NCI-H1092 (cell line): ENCODE measurements at places on chromosomes 3 and 15.
A peak's percentile ranks its signal among the peaks of the same experiment; 100 is the strongest.

DNA sequence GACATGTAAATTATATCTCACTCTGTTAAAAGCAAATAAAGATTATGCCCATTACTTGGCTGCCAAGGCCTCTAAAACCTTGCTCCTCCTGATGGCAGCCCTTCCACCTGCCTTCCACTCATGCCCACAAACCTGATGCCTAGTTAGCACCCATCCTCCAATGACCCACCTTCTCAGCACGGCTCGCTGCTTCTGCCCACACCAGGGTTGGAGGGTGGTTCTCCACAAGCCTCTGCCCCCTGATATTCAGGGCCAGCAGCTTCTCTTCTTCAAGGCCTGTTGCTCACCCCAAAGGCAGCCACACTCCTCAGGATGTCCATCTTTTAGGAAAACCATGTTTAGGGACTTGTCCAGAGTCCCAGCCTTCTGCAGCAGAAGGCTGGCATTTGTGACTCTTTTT is 263.4 kb upstream of the TLE3 start:
- DNase-seq = no peak

DNA sequence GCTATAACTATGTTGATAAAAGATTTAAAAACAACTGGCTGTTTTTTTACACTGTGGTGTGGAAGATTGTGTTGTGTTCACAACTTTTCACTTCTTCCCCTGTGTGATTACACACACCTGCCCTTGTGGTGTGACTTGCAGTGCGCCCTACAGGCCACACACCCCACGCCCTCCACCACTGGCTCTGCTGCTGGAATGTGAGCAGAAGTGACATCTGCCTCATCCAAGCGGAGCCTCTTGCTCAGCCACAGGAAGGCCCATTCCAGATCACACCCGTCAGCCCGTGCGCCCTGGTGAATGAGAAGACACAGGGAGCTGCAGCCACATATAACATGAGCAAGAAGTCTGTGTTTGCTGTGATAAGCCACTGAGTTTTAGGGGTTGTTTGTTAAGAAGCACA is 7.0 kb downstream of the CCR2 start:
- DNase-seq = no peak

DNA sequence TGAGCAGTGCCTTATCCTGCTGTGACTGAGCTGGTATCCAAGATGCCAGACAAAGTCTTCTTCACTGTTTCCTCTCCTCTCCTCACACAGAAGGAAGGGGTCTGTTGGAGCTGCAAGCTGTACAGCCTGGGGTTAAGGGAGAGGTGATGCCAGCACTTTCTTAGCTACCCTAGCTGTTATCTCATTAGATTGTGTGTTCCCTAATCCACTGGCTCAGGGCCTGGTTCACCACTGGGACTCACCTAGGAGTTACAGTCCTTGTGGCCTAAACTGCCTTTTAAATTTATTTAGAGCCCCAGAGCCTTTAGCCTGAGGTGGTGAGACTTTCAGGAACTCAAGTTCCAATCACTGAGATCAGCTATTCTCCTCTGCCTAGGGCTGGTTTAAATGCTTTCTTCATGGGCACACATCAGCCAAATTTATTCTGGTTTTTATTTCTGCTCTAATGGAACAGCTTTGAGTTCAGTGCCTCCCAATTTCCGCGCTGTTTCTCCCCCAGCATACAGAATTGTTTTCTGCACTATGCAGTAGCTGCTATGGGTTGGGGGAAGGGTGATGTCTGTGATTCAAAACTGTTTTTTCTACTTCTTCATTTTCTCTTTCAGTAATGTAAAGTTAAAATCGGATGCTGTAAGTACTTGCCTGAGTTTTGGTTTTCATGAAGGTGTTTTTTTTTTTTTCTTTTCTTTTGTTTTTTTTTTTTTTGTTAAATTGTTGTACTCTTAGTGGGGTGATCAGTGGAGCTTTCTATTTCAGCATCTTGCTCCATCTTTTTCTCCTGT is 198.8 kb downstream of the DOCK3 start:
- DNase-seq = no peak

- no peak for DNase-seq
These were observed 17.7 kb downstream of the CPN2 start for GRCh38 chr3:194333212-194333980.

- peak; percentile 48 for DNase-seq
These were observed 22.5 kb downstream of the GLB1 start for GRCh38 chr3:33074217-33075067.

- no peak for DNase-seq
These were observed 923.6 kb downstream of the TUSC7 start for GRCh38 chr3:117633207-117633606.

DNA sequence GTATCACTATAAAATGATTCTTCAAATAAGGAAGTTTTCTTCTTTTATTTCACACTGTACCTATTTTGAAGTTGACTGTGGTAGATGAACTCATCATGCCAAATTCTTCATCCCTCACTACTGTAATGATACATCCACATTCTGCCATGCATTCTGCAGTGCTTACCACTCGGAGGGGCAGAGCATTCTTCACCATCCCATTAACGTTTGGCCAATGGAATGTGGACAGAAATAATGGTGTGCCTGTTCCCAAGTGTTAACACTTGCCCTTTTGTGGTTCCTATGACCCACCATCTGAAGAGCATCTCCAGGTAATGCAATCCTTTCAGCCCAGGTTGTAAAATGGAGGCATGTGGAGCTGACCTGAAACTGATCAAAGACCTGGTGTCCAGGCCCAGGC is 18.6 kb downstream of the GOLIM4 start:
- no peak for DNase-seq

GRCh38 chr3:99895703-99896441 is 78.2 kb downstream of the CMSS1 start:
- DNase-seq = no peak

- no peak for DNase-seq
These were observed 78.7 kb downstream of the FAIM start for GRCh38 chr3:138687236-138687635.

DNA sequence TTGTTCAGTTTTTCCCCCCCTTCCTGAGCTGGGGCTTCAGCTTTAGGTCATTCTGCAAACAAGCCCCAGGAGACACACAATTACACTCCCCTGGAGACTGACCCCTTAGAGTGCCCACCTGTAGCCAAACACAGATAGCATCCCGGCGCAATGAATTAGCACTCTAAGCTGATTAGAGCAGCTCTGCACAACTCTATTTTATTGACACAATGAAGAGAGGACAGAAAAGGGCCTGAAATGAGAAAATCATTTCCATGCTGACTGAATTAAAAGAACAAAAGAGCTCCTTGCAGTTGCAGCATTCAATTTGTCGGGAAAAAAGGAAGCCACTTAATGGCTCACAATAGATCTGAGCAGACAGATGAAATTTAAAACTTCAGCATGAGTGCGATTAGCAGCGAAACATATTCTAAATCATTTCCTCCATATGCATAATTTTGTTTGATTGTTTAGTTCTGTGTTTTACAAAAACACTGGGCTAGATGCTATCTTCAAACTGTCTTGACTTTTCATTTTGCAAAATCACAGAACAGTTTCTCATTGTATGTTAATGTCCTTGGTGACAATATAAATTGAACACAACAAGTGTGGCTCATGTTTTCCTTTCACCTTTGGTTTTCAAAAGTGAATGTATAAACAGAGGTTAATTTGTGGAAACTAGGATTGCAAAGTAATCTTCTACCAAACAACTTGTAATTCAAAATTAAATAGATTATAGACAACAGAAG is 308.6 kb downstream of the MECOM start:
- DNase-seq = peak; percentile 96

- DNase-seq = no peak
These were observed 11.0 kb downstream of the GABPB1 start for GRCh38 chr15:50344006-50344464.

- no peak for DNase-seq
These were observed 389.8 kb downstream of the TBC1D5 start for GRCh38 chr3:17352620-17353019.

DNA sequence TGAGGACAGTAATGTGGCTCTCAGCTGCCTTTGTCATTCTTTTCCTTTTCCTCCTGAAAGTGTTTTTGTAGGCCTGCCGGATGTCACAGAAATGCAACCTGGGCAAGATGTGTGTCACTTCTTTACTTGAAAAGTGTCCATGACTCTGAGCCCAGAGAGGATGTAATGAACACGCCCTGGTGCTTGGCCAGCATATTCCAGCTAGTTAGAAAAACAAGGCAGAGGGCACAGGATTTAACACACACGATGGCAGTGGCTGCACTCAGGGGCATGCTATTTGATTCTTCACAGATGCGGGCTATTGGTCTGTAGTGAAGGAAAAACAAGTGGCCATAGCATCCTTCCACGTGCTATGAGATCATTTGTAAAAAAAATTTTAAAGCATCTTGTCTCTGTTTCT is 30.3 kb upstream of the PTX3 start:
- no peak for DNase-seq

GRCh38 chr15:42154212-42154941 is 2.1 kb downstream of the PLA2G4F start:
- no peak for DNase-seq

- DNase-seq = no peak
These were observed 25.8 kb downstream of the USP4 start for GRCh38 chr3:49313896-49314688.

GRCh38 chr3:11457135-11457534 is 184.9 kb downstream of the ATG7 start:
- no peak for DNase-seq

DNA sequence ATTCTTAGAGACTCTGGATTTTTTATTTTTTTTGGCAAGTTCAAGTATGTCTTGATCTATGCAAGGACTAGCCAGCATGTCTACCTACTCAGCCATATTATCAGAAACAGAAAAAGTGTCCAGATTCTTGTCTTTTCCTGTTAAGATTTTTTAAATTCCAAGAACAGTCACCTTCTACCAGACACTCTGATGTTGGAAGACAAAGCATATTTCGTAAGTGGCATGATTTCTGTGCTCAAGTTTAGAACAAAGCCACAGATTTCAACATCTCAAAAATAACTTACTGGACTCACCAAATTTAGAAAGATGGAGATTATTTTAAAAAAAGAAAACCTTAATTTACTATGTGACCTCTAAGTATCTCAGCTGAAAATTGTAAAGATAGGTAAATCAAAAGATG is 61.9 kb downstream of the GOLGA6L7 start:
- no peak for DNase-seq

DNA sequence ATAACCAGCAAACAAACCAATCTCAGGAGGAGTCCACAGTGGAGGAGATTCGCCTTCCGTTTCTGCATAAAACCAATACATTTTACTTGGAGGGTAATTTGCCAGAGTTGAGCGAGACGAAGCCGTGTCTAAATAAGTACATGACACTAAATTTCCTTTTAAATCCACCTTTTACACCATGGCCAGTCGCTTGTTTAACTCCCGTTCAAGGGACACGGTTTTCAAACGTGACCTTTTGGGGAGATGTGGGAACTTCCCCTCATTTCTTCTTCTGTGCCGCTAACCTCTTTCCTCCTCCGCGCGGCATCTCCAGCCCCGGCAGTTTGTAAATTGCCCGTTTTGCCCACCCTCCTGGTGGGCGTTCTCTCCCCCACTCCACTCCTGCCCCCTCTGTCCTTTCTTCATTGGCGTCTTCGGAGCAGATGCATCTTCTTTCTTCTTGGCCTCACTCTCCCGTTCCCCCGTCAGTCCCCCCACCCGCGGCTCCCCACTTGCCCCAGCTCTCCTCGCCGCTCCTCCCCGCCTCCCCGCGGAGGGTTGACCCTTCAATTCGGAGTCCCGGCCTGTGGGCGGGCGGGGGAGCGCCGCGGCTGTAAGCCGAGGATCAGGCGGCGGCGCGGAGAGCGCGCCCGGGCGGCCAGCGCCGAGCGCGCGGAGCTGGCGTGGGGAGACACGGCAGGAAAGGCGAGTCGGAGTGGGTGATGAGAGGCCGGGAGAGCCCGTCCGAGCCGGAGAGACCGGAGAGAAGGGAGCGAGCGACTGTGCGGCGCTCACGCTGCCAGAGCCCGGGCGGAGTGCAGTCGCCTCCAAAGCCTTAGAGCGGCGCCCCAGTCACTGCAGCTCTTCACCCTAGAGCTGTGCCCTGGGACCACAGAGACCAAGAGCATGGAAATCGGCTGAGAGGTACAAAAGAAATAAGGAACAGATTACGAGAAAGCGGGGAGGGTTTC is at the start of gene NLGN1:
Gene NLGN1, plus strand, starts transcription at position 584 of the 950 bp plus-strand sequence.
- DNase-seq = peak; percentile 71

- no peak for DNase-seq
These were observed 24.3 kb upstream of the GPR171 start for GRCh38 chr3:151227266-151227806.

DNA sequence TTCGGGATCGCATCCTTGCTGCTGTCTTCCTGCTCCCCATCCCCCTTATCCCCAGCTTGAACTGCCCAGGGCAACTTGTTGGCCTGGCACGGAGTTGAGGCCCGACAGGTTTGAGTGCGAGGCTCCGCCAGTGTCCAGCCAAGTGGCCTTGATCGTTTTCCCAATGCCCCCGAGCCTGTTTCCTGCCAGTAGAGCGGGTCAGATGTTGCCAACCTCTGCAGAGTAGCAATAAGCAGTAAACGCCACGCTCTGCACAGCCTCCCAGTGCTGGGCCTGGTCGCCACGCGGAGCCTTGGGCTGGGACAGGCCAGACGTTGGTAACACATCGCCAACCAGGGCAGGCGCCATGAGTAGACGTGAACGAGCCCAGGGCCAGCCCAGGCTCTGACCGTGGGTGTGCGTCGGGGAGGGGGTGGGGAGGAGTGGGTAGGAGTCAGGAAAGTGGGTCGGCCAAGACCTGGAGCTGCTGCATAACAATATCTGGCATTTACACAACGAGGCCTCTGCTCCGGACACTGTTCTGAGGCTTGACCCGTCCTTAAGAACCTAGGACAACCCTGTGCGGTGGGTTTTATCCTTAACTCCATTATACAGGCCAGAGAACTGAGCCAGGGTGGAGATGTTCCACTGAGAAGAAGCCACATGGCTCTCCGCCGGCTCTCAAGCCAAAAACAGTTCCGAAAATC is 444 bp upstream of the ABHD14A start:
- no peak for DNase-seq

GRCh38 chr3:45753095-45753494 is 43.2 kb downstream of the SLC6A20 start:
- no peak for DNase-seq

DNA sequence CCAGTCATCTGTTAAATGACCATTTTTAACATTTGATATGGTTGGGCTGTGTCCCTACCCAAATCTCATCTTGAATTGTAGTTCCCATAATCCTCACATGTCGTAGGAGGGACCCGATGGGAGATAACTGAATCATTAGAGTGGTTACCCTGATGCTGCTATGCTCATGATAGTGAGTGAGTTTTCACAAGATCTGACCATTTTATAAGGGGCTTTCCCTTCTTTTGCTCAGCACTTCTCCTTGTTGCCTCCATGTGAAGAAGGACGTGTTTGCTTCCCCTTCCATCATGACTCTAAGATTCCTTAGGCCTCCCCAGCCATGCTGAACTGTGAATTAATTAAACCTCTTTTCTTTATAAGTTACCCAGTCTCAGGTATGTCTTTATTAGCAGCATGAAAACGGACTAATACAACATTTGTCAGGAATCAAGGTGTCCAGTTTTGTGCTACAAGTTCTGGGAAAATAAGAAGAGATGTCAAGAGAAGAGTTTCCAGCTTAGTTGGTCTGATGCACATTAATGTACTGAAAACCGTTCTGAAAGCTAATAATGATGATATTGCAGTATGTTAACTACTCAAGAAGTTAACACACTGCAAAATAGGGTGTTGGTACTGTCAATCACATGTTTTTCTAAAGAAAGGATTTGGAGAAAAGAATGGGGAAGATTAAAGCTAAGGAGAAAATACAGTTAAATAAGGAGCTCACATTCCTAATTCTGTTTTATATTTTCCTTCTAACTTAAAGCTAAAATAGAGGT is 67.9 kb downstream of the ATP8B4 start:
- DNase-seq = no peak

- DNase-seq = no peak
These were observed 129.7 kb upstream of the UBE2E1 start for GRCh38 chr3:23676093-23676492.
